NCI-H2081 treated with DMSO at 0.1 percent for 48 hours (cell line): ENCODE measurements at places on chromosomes 4 and X.

DNA sequence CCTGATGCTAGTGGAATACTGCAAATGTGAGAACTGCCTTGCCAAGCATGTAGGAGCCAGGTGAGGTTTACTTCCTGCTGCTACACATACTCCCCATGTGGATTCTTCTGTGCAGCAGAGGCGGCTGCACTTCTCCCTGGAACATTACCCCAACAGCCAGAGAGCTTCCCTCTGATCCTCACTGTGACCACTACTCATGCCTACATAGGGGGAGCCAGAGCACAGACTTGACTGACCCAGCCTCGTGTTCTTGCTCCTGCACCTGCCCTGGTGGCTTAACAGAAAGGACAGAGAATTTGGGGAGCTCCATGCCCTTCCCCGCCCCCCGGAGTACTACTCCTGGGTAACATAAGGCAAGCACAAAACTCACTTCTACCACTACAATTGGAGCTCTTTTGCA is 38.4 kb downstream of the UGT2A2 start:
- DNase-seq, result no peak

GRCh38 chrX:33032700-33033099 is 178.6 kb downstream of the DMD start:
- DNase-seq, result no peak

DNA sequence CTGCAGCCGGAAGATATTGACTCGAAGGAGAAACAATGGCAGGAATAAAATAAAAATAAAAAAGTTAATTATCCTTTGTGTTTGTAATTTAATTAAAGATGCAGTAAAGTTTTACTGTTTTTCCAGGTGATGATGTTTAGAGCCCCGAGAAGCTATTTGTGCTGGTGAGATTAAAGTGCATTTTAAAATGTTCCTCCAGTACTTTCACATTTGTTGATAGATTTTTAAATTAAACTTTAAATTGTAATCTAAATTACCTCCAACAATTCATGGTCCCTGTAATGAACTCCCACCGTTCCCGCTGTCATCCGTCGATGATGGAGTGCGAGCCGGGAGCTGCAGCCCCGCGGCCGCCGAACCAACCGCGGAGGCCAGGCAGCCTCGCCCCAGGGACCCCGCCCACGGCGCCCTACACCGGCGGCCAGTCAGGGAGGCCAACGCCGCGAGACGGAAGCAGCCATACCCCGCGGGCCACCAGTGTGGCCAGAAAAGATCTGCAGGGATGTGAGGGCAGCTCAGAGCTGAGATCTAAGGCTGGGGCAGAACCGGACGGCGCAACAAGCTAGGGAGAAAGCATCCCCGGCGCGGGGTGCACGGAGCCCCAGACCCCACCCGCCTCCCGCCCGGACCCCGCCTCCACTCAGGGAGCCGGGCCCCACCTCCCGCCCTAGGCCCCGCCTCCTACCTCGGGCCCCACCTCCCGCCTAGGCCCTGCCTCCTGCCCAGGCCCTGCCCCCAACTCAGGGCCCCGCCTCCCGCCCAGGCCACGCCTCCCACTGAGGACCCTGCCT is 104.0 kb downstream of the FAM53A start:
- no peak for DNase-seq

DNA sequence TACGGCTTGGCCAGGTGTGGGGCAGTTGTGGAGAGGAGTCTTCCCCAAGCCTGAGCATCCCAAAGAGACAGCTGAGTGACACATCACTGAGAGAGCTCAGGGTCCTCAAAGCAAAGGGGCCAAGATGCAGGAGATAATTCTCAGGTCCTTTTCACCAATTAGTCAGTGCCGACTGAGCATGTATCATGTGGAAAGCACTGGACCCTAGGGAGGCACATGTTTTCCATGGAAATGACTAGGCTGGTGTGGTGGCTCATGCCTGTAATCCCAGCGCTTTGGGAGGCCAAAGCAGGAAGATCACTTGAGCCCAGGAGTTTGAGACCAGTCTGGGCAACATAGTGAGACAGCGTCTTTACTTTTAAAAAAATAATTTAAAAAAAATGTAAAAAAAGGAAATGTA is 67.3 kb upstream of the PRPS1 start:
- DNase-seq, result no peak

DNA sequence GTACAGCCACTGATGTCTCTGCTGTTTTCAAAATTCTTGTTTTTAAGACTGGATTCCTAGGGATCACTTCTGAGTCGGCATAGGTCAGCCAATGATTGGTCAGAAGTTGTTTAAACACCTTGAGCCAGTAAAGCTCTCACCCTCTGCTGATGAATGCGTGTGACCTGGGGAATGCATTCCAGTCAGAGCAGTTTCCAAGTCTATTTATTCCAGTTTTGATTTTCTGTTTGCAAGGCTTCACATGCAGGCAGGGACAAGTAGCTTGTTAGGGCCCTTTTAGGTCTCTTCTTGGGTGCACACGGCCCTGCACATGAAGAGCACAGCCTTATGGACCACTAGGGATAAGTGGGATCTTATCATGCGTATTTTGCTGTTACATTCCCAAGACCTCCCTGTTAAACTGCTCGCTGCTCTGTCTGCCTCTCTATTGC is 47.0 kb downstream of the KLHL15 start:
- no peak for DNase-seq
